Osteoblast (primary cell): ENCODE measurements at places on chromosomes 7 and 10. TPM values are rescaled to one million over a fixed set of nuclear protein-coding genes. Genes with fewer than 3 reads are reported as not detected.
A peak's percentile ranks its signal among the peaks of the same experiment; 100 is the strongest.

LRIT1 gene
- not detected in 2 replicates for total RNA-seq

ALKBH4 gene
- total RNA-seq, result 13.6 and 16.3 TPM in 2 replicates

- no peaks in the 10 kb centered on the region for H3K4me1 ChIP-seq
- no peak overlapping the region for H3K27ac ChIP-seq
- no peak overlapping the region for H3K4me3 ChIP-seq
- no peak for DNase-seq
Observed at GRCh38 chr7:55523366-55523765, 48.9 kb downstream of the VOPP1 start.

DNA sequence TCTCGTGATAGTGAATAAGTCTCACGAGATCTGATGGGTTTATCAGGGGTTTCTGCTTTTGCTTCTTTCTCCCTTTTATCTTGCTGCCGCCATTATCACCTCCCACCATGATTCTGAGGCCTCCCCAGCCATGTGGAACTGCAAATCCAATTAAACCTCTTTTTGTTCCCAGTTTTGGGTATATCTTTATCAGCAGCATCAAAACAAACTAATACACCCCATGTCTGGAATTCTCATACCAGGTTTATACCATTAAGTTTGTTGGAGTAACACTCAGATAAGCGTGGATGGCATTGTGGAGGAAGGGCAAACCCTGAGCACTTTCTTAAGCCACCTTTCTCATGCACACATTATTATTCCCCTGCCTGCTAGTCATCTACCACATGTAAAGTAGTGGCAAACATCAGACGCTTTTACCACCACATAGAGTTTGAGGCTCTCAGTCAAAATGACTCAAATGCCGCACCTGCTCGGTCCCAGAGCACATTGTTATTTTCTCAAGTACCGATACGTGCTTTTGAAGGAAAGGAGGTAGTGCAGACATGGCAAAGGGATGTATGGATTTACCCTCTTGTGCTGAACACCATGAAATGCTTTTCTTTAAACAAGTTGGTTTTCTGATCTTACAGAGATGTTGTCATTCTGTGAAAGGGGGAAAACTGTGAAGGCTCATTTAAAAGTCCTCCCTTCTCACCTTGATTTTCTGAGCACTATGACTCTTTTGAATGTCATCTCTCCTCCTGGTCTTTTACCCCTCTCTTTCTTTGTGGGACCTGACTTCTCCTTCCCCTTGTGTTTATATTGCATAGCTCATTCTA lies 429.7 kb downstream of the EXOC4 start:
- H3K36me3 ChIP-seq, result no peaks in the 10 kb centered on the region
- no peak for DNase-seq
- H3K4me3 ChIP-seq, result no peak overlapping the region
- H3K27me3 ChIP-seq, result no peaks in the 10 kb centered on the region
- H3K27ac ChIP-seq, result no peak overlapping the region

LIPN gene
- total RNA-seq, result not detected in 2 replicates

DNA sequence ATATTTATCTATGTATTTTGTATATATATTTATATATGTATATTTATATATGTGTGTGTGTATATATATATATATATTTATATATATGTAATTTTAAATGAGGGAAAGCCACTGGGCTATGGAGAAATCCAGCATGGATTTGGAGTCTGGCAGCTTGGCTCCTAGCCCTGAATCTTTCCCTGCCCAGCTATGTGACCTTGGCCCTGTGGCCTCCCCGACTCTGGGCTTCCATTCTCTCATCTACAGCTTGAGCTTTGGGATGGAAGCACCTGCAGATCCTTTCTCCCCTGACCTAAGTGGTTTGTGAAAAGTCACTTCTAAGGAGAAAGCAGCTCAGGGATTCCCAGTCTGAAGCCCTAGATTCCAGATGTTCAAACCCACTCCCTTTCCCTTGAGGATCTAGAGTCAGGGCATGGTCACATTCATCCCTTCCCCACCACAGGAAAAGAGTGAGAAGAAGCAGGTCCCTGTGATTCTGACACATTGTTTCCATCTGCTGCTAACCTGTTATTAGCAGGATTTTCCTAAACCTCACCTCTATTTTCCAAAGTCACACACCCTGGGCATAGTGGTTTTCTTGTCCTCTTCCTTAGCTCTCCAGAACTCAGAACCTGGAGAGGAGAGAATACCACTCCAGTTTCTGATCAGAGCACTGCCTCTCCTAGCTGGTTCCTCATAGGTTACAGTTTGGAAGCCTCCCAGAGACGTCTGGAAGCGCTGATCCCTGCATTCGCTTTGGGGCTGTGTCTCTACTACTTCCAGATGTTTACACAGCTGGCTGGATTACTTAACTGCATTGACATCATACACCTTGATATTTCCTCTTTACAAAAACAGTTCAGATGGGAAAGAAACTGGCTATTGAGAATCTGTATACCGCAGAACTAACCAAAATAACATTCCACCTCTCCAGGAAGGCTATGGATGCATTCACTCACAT lies 327.5 kb upstream of the ZMIZ1 start:
- no peak overlapping the region for H3K4me3 ChIP-seq
- no peaks in the 10 kb centered on the region for H3K4me1 ChIP-seq
- no peak for DNase-seq
- H3K27me3 ChIP-seq, result peaks cover 54% of the 10 kb centered on the region
- no peak overlapping the region for H3K27ac ChIP-seq

GRCh38 chr10:127276794-127277462 lies 80.5 kb upstream of the INSYN2A start:
- H3K27me3 ChIP-seq, result no peaks in the 10 kb centered on the region

- no peak overlapping the region for H3K27ac ChIP-seq
- DNase-seq, result no peak
- H3K4me1 ChIP-seq, result peaks cover 21% of the 10 kb centered on the region
- H3K4me3 ChIP-seq, result no peak overlapping the region
Observed at GRCh38 chr10:34727595-34728033, 87.5 kb downstream of the PARD3 start.

MMRN2 gene
- 1.1 and 3.5 TPM in 2 replicates for total RNA-seq

GRCh38 chr7:55130395-55131141 lies 111.8 kb downstream of the EGFR start:
- peak overlapping the region; percentile 99 for H3K27ac ChIP-seq
- H3K4me1 ChIP-seq, result peaks cover 85% of the 10 kb centered on the region
- H3K4me3 ChIP-seq, result peak overlapping the region; percentile 11
- no peak for DNase-seq
- peaks cover 4% of the 10 kb centered on the region for H3K36me3 ChIP-seq

DNA sequence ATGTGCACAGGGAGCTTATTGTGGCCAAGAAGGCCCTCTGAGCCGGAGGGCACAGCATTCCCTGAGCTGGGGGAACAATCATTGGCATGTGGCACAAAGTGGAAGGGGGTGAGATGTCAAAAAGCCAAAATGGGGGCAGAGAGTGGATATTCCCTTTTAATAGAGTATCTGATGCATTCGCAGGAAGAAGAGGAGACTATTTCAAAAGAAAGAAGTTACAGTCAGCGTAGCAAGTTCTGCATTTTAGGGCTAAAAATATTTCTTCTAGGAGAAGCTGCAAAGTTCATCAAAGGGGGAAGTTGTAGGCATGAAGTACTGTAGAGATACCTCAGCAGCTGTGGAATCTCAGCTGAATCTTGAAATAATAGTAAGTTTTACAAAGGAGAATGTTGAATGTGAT lies 136.0 kb upstream of the WDR11 start:
- DNase-seq, result no peak
- H3K36me3 ChIP-seq, result no peaks in the 10 kb centered on the region
- no peaks in the 10 kb centered on the region for H3K4me1 ChIP-seq
- H3K4me3 ChIP-seq, result no peak overlapping the region

OR2F1 gene
- total RNA-seq, result 0.72 TPM in 1 of 2 replicates, not detected in the other

DNA sequence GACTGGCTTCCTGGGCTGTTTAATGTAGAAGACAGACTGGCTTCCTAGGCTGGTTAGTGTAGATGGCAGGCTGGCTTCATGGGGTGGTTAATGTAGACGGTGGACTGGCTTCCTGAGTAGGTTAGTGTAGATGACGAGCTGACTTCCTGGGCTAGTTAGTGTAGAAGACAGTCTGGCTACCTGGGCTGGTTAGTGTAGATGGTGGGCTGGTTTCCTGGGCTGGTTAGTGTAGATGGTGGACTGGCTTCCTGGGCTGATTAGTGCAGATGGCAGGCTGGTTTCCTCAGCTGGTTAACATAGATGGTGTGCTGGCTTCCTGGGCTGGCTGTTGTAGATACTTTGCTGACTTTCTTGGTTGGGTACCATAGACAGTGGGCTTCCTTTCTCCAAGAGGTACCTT lies 122.9 kb upstream of the PPP2R2D start:
- peak; percentile 19 for DNase-seq
- no peaks in the 10 kb centered on the region for H3K4me1 ChIP-seq
- H3K4me3 ChIP-seq, result no peak overlapping the region

GRCh38 chr7:2217716-2218443 lies 14.9 kb downstream of the MAD1L1 start:
- no peaks in the 10 kb centered on the region for H3K4me1 ChIP-seq
- no peaks in the 10 kb centered on the region for H3K27me3 ChIP-seq
- no peak overlapping the region for H3K4me3 ChIP-seq
- peak; percentile 89 for DNase-seq
- no peak overlapping the region for H3K27ac ChIP-seq
- H3K36me3 ChIP-seq, result peaks cover 22% of the 10 kb centered on the region
